ENCODE measurements at places on chromosomes 12 and 14. TPM values are rescaled to one million over a fixed set of nuclear protein-coding genes. Genes with fewer than 3 reads are reported as not detected.

- no peak for DNase-seq
Observed at GRCh38 chr14:46053221-46053620, 598.4 kb downstream of the RPL10L start.

COQ5 gene
- total RNA-seq = 66.7 TPM

DNA sequence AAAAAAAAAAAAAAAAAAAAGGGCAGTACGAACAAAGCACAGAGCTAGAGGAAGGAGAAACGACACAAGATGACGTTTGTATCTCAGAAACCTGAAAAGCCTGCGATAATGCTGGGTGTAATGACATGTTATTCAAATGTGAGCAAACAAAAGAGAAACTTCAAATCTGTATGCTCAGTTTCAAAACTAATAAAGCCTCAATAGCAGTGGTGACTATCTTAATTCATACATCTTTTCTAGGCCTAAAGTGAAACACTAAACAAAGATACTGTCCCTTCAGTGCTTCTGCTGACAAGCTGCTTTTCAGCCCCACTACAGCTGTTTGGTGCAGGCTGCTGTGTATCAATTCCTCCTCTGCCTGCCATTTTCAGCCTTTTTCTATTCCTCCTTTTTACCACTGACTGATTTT lies 15.8 kb downstream of the ITPR2 start:
- no peak for DNase-seq

GRCh38 chr12:62003701-62004100 lies 256.5 kb upstream of the USP15 start:
- DNase-seq = no peak

DNA sequence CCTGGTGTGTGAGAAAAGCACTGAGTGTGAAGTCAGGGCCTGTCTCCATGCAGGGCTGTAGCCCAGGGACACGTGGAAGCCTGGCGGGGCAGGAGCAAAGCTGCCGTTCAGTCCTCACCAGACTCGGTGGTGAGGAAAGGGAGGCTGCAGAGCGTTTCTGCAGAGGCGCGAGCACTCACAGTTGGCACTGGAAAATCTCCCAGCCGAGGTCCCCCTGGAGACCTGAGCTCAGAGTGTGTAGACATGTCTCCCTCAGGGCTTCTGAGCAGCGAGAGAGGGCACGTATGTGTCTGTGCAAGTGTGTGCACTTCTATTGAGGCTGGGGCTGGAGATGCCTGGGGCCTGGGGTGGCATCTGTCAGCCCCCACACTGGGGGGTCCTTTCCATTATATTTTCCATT lies 11.0 kb upstream of the HHIPL1 start:
- no peak for DNase-seq

GRCh38 chr14:21204167-21205025 lies 48.5 kb upstream of the OR5AU1 start:
- DNase-seq = no peak

DNA sequence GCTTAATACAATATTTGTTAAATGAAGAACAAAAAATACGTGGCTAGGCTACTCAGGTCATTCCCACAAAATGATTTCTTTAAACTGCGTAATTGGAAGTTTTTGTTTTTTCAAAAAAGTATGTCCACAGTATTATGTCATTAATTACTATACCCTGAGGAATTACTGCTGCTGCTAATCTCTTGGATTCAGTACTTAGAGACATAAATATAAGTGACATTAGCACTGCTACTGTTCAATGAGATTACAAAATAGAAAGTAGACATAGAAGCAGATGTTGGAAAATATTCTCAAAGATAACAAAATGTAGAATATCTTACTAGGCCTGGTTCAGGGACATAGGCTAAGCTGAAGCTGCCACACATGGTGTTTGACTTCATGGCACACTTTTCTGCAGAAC lies 36.3 kb downstream of the HMGA2 start:
- no peak for DNase-seq

GRCh38 chr14:36271222-36271621 lies 49.2 kb downstream of the MBIP start:
- DNase-seq = no peak
